Osteocyte (in vitro differentiated cells): ENCODE measurements at places on chromosomes 7 and 10. TPM values are rescaled to one million over a fixed set of nuclear protein-coding genes. Genes with fewer than 3 reads are reported as not detected.
A peak's percentile ranks its signal among the peaks of the same experiment; 100 is the strongest.

The AMPH gene
- 9.8 and 10.7 TPM in 2 replicates for total RNA-seq

DNA sequence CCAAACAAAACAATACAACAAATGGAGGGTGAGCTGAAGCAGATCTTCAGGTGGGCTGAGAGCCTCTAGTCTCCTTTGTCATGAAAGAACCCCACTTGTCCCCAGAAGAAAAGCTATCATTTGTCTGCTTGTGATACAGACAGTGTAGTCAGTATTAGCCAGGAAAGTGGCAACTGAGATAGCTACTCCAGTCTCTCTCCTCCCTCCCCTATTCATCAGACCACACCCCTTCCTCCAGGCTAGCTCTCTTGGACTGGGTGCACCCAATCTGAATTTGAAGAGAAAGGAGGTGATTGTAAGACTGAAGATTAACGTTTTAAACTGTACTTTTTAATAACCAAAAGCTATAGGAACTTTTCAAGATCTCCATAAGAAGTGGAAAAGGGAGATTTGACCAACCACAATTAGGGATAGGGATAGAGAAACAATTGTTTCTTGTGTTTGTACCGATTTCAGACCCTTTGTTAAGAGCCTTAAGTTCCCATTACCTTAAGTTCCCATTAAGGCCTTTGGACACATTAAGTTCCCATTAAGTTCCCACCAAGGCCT, 14.1 kb downstream of the BMPR1A start:
- H3K36me3 ChIP-seq: no peaks in the 10 kb centered on the region
- H3K4me3 ChIP-seq: no peak overlapping the region
- peaks cover 55% of the 10 kb centered on the region for H3K4me1 ChIP-seq
- H3K27me3 ChIP-seq: no peaks in the 10 kb centered on the region
- no peak for DNase-seq

DNA sequence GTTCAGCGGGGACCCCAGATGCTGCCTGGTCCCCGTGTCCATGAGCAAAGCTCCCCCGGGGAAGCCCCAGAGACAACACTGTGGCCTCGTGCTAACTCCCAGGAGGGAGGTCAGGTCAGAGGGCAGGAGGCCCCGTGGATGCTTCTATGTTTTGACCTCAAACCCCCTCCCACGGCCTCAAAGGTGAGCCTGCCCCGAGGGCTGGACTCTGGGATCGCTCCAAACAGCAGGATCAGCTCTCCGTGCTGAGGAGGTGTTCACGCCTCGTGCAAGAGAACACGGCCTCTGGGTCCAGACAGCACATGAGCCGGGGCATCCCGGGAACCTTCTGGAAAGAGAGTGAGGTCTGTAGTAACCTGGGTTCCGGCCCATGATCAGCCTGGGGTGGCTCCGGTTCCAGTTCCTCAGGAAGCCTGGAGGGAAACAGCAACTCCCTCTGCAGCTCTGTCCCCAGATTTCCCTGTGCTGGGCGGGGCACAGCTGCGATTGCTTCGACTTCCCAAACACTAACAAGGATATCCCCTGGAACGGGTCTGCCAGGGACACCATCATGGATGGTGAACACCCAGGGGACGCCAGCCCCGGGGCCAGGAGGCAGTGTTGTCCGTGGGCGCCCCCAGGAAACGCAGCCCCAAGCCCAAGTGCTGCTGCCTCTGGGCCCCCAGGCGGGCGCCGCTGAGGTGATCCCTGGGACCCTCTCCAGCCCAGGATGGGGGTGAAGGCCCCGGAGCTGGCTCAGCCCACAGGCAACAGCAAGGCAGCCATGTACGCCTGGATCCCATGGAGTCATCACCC, 18.0 kb upstream of the INPP5A start:
- no peak for DNase-seq
- H3K27me3 ChIP-seq: no peaks in the 10 kb centered on the region
- peaks cover 41% of the 10 kb centered on the region for H3K4me1 ChIP-seq
- H3K36me3 ChIP-seq: peaks cover 2% of the 10 kb centered on the region
- peak overlapping the region; percentile 23 for H3K27ac ChIP-seq

The IL6 gene
- total RNA-seq: not detected in 2 replicates

The C7orf33 gene
- not detected in 2 replicates for total RNA-seq

DNA sequence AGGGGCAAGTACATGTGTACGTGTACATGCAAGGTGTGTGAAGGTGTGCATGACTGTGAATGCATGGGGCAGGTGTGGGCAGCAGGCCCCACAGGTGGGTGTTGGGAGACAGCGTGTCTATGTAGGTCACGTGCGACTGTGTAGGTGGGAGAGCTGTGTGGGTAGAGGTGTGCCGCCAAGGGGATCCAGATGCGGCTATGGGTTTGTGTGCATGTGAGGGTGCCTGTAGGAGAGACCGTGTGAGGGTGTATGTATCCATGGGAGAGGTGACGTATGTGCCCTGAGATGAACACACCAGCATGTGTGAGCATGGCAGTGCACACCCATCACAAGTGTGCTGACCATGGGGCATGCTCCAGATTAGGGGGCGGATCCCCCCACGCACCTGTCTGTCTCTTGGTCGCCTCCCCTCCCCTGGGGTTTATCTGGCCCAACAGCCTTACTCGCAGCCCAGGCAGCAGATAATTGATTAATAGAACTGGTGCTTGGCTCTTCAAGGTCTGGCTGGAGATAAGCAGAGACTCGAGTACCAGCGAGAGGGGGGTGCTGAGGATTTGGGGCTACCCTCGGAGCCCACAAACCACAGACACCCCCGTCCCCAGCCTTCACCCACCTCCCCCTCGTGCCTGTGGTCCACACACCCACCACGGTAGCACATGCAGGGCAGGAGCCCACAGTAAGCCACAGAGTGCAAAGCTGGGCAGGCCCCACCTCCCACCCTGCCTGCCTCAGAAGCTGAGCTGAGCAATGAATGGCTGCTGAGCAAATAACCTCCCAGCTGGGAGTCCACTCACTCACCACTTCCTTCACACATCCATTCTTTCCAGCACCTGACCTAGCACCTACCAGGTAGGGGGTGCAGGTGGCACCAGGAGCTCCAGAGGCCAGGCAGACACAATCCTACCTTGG, 41.4 kb upstream of the ZMIZ1 start:
- peaks cover 14% of the 10 kb centered on the region for H3K27me3 ChIP-seq
- no peaks in the 10 kb centered on the region for H3K4me1 ChIP-seq
- DNase-seq: no peak
- H3K27ac ChIP-seq: no peak overlapping the region
- no peak overlapping the region for H3K4me3 ChIP-seq

GRCh38 chr10:52268790-52269189, 45.3 kb upstream of the DKK1 start:
- no peak overlapping the region for H3K27ac ChIP-seq
- DNase-seq: no peak
- no peak overlapping the region for H3K4me3 ChIP-seq
- no peaks in the 10 kb centered on the region for H3K27me3 ChIP-seq

The TMEM178B gene
- total RNA-seq: 0.70 and 0.99 TPM in 2 replicates

GRCh38 chr7:126774077-126774476, 478.7 kb downstream of the GRM8 start:
- no peaks in the 10 kb centered on the region for H3K36me3 ChIP-seq
- no peak overlapping the region for H3K4me3 ChIP-seq
- peaks cover 2% of the 10 kb centered on the region for H3K4me1 ChIP-seq

DNA sequence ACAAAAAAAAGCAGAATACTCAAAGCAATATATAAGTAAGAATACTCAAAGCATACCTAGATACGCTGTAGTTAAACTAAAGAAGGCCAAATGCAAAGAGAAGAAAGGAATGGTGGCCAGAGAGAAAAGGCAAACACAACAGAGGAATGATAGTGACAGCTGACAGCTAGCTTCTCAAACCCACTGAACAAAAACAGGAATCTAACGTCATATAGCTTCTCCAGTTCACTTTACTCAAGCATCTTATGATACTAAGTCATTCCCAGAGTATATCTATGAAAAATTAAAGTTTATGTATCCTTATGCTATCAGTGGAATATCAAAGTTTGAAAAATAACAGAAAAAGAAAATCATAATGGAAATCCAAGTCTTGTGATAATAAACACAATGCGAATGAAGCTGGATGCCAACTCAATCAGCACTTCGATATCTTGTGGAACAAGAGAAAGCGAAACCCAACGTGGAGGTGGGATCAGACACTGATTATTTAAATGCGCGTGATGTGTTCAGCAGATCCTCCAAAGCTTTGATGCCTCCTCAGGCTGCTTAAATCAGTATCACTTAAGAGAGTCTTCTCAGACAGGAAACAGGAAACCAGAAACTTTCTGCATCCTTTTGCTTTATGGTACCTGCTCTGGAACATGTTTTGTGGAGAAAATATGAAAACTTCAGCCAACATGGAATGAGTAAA, 102.8 kb downstream of the PIP4K2A start:
- H3K27me3 ChIP-seq: no peaks in the 10 kb centered on the region
- peaks cover 35% of the 10 kb centered on the region for H3K36me3 ChIP-seq
- no peak overlapping the region for H3K27ac ChIP-seq
- no peak for DNase-seq
- H3K4me3 ChIP-seq: no peak overlapping the region

DNA sequence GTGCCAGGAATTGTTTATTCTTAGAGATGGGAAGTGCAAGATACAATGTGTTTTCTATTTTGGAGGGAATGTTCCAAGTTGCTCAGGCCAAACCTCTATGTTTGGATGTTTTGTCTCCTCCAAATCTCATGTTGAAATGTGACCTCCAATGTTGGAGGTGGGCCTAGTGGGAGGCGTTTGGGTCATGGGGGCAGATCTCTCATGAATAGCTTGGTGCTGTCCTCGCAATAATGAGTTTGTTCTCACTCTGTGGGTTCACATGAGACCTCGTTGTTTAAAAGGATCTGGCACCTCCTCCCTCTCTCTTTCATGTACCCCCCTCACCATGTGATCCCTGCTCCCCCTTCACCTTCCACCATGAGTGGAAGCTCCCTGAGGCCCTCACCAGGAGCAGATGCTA, 8.3 kb upstream of the GDF10 start:
- H3K36me3 ChIP-seq: no peaks in the 10 kb centered on the region
- H3K4me3 ChIP-seq: no peak overlapping the region
- peaks cover 4% of the 10 kb centered on the region for H3K4me1 ChIP-seq
- H3K27ac ChIP-seq: no peak overlapping the region
- peak; percentile 10 for DNase-seq
- H3K27me3 ChIP-seq: peaks cover 38% of the 10 kb centered on the region

GRCh38 chr7:44093102-44093641, 10.8 kb upstream of the POLM start:
- no peak for DNase-seq
- H3K27ac ChIP-seq: no peak overlapping the region
- H3K36me3 ChIP-seq: no peaks in the 10 kb centered on the region
- H3K27me3 ChIP-seq: no peaks in the 10 kb centered on the region
- H3K4me3 ChIP-seq: no peak overlapping the region

- peaks cover 2% of the 10 kb centered on the region for H3K36me3 ChIP-seq
- H3K4me3 ChIP-seq: no peak overlapping the region
- peaks cover 41% of the 10 kb centered on the region for H3K4me1 ChIP-seq
- no peak overlapping the region for H3K27ac ChIP-seq
Measured at GRCh38 chr7:142568435-142569097, 180.7 kb upstream of the PRSS1 start.

The PAOX gene
- total RNA-seq: 6.5 and 8.7 TPM in 2 replicates

GRCh38 chr7:106196460-106197021, 84.4 kb upstream of the SYPL1 start:
- no peak overlapping the region for H3K4me3 ChIP-seq
- no peak for DNase-seq
- H3K27ac ChIP-seq: no peak overlapping the region
- no peaks in the 10 kb centered on the region for H3K36me3 ChIP-seq

The ZNF679 gene
- total RNA-seq: not detected in 2 replicates

GRCh38 chr10:132094581-132095234, 29.0 kb downstream of the JAKMIP3 start:
- peaks cover 21% of the 10 kb centered on the region for H3K27me3 ChIP-seq
- no peak overlapping the region for H3K27ac ChIP-seq
- H3K36me3 ChIP-seq: no peaks in the 10 kb centered on the region
- H3K4me1 ChIP-seq: no peaks in the 10 kb centered on the region

The MBL2 gene
- not detected in 2 replicates for total RNA-seq

DNA sequence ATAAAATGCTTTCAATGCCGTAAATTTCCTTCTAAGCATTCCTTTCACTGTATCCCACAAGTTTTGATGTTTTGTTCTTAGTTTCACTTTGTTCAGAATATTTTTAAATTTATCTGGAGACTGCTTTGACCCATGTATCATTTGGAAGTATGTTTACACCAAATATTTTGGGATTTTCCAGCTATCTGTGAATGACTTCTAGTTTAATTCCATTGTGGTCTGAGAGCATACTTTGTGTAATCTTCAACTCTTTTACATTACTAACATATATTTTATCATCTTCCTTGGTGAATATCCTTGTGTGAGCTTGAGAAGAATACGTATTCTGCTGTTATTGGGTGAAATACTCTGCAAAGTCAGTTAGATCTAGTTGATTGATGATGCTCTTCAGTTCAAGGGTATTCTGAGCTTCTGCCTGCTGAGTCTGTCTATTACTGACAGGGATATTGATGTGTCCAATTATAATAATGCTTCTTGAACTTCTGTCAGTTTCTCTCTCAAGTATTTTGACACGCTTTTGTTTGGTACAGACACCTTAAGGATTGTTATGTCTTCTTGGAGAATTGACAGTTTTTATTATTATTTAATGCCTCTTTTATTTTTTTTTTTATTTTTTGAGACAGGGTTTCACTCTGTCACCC, 31.6 kb downstream of the MKLN1 start:
- H3K36me3 ChIP-seq: peaks cover 8% of the 10 kb centered on the region
- no peaks in the 10 kb centered on the region for H3K27me3 ChIP-seq
- peaks cover 82% of the 10 kb centered on the region for H3K4me1 ChIP-seq
- H3K4me3 ChIP-seq: no peak overlapping the region
- no peak overlapping the region for H3K27ac ChIP-seq
- DNase-seq: no peak

The SH2D4B gene
- not detected in 2 replicates for total RNA-seq

DNA sequence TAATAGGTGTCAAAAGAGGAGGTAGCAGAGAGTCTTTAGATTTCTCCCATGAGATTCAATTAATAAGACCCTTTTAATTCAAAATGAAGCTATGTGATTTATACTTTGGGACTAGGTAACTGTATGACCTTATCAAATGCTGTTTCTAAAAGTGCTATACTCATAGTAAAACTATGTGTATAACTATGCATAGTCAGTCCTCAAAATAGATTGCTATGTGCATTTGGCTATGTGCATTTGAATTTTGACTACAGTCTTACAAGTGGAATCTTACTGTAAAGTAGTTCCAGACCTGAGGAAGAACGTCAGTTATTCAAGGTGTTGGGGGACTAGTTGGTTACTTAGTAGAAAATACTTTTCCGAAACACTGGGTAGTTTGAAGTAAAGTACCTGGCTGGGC, 36.9 kb downstream of the ADD3 start:
- no peaks in the 10 kb centered on the region for H3K27me3 ChIP-seq
- H3K4me1 ChIP-seq: peaks cover 35% of the 10 kb centered on the region
- no peak for DNase-seq
- no peak overlapping the region for H3K4me3 ChIP-seq
- no peak overlapping the region for H3K27ac ChIP-seq

- no peaks in the 10 kb centered on the region for H3K27me3 ChIP-seq
- H3K27ac ChIP-seq: peak overlapping the region; percentile 19
- peaks cover 38% of the 10 kb centered on the region for H3K4me1 ChIP-seq
- DNase-seq: no peak
- peaks cover 4% of the 10 kb centered on the region for H3K36me3 ChIP-seq
- H3K4me3 ChIP-seq: no peak overlapping the region
Measured at GRCh38 chr7:12759151-12759550, 71.7 kb downstream of the ARL4A start.

The TBC1D12 gene
- 16.8 and 19.4 TPM in 2 replicates for total RNA-seq

The ARMH3 gene
- total RNA-seq: 27.8 and 28.8 TPM in 2 replicates
